Renal cortex interstitium (tissue), 15 donors: ENCODE measurements at places on chromosomes 6 and 20. TPM values are rescaled to one million over a fixed set of nuclear protein-coding genes. Genes with fewer than 3 reads are reported as not detected.

The CDH26 gene
- polyA plus RNA-seq: 0.75 TPM

The TFAP2D gene
- not detected for polyA plus RNA-seq

- DNase-seq: no peak
Observed at GRCh38 chr20:44698351-44698750, 16.8 kb upstream of the CCN5 start.

- no peak for DNase-seq
Observed at GRCh38 chr6:163830641-163831040, 416.1 kb downstream of the QKI start.

GRCh38 chr6:74577619-74578018 is 628.2 kb downstream of the COL12A1 start:
- DNase-seq: no peak

GRCh38 chr6:30311671-30312070 is 15.1 kb upstream of the TRIM39 start:
- DNase-seq: no peak

DNA sequence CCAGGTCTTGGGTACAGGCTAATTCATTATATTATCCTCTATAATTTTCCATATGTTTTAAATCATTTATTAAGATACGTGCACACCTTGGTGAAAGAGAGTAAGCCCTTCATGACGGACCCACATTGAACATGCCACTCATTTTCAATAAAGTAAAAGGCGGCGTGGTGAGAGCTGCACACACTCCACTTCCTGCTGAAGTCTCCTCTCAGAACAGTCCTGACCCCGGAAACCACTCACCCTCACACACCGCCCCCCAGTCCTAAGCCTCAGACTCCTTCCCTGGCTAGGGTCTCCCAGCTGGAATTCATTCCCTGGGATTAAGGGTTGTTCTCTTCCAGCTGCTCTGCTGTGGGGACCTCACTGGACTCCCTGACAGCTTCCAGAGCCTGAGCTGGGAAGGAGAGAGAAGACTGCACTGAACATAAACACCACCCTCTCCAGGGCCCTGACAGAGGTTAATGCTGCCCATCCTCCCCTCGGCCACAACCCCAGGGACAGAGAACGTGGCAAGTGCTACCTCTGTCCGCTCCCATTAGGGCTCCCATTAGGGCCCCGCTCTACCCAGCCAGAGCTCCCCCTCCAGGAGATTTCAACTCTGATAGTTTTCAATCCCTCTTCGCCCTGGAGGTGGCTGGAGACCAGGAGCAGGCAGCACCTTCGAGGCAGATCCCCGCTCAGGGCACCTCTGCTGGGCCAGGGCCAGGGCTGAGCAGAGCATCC is 24.8 kb downstream of the GRM4 start:
- DNase-seq: no peak

GRCh38 chr20:52270001-52270606 is 78.5 kb upstream of the ZFP64 start:
- no peak for DNase-seq

- no peak for DNase-seq
Observed at GRCh38 chr6:166478782-166479592, 96.2 kb upstream of the MPC1 start.

DNA sequence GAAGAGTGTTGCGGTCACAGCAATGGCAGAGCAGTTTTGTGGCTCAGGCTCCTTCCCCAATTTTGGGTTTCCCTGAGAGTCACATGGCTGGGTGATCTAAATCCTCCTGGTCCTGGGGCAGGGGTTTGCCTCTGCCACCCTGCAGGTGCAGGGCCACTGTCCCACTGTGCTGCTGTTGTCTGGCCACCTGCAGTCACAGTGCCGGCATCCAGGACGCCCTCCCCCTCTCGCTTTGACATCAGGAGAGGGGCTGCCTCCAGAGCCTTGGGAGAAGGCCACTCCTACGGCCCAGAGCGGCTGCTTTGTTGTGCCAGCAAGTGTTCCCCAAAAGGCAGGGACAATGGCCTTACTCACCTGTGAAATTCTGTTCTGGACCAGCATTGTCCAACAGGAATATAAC is 449.0 kb downstream of the QKI start:
- no peak for DNase-seq

DNA sequence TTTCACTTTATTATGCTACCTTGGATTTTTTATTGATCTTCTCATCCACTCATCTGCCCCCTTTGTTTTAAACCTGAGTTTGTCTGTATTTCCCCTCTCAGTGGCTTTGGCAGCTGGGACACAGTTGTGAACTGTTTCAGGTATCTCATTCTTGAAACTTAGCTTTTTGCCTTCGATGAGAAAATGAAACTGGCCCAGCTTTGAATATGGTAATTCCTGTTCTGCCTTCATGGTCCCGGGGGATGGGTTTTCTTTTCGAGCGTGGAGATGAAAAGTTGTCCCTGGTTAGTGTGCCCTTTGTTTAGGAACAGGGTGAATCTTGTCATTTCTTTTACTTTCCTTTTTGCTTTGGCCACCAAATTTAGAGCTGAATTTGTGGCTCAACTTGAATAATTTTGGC is 25.6 kb downstream of the DHX35 start:
- DNase-seq: no peak

GRCh38 chr6:158011980-158012566 is 30.4 kb downstream of the SYNJ2 start:
- DNase-seq: no peak

- DNase-seq: no peak
Observed at GRCh38 chr6:139392794-139393193, 18.3 kb upstream of the CITED2 start.

DNA sequence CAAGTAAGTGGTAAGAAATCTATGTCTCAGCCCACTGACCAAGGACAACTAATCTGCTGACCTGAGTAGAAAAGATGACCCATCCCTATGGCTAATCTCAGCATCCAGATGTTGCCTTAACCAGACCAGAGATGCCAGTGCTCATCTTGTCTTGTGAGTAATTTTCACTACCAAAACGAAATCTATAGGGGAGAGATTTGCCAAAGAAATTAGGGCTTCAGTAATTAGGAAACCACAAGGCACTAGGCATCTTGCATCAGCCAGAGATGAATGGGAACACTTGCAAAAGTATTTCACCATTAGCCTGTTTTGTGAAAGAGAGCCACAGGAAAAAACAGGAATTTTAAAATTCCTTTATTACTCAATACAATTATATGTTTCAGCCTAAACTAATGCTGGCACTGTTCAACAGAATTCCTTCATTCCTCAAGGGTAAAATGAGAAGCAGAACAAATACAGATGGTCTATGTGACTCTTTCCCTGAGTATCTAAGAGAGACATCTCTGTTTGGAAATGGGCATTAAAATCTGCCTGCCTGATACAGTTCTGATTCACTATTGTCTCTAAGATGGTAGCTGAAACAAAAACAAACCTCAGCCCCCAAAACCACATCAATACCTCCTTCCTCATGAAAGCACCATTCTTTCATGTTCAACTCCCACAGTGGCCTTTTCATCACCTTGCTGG is 87.8 kb downstream of the GMDS start:
- DNase-seq: no peak
